CD4-positive, alpha-beta T cell treated with Interleukin-2 at 100 ng/mL for 4 hours (primary cell): ENCODE measurements at places on chromosomes 3 and 15.
A peak's percentile ranks its signal among the peaks of the same experiment; 100 is the strongest.

- DNase-seq = no peak
Observed at GRCh38 chr15:27248251-27248650, 277.3 kb downstream of the GABRG3 start.

DNA sequence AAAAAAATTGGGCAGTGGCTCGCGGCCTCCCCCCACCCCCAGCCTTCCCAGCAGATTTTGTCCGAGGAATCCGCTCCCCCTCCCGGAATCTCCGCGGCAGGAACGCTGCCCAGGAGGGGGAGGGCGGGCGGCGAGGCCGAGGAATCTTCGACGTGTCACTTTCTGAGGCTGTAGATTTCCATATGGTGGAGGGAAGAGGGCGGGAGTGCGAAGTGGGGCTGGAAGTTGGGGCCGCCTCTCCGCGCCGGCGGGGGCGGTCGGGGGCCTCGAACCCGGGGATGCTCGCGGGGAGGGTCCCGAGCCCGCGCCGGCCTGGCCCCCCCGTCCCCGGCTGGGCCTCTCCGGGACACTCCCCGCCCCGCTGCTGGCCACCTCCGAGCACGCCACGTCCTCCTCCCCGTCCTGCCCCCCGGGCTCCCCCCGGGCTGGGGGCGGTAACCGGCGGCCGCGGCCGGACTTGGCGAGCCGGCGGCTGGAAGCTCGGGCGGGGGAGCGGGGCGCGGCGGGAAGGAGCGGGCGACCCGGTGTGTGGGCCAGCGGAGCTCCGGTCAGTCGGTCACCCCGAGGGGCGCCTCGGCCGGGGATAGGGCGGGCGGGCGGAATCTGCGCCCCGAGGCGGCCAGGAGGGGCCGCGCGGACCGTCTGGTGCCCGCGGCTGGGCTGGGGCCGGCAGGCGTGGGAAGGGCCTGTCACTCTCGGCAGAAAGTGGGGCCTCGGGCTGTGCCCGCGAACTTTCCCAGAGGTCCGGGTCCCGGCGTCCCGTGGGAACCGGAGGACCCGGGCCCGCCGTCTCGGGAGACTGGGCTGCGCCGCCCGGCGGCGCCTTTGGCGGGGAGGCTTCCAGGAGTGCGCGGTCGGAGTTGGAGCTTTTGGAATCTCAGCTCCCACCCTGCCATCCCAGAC lies 951 bp downstream of the FNDC3B start:
- peak; percentile 16 for DNase-seq

- DNase-seq = no peak
Observed at GRCh38 chr3:80000022-80000421, 232.2 kb upstream of the ROBO1 start.

DNA sequence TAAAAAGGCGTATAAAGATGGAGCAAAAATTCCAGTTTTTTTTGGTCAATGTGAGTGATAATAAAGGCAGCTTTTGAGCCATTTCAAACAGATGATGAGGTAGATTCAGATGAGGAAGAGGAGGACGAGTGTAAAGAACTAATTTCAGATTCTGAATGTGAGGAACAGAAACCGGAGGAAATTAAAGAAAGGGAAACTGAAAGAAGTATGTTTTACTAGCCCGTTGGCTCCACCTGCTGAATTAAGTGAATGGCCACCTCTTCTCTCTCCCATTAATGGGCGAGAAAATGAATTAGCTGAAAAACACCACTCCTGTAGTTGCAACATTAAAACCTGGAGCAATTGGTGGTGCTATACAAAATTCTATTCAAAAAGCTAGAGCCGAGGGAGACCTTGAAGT lies 55.4 kb downstream of the CYP19A1 start:
- no peak for DNase-seq

DNA sequence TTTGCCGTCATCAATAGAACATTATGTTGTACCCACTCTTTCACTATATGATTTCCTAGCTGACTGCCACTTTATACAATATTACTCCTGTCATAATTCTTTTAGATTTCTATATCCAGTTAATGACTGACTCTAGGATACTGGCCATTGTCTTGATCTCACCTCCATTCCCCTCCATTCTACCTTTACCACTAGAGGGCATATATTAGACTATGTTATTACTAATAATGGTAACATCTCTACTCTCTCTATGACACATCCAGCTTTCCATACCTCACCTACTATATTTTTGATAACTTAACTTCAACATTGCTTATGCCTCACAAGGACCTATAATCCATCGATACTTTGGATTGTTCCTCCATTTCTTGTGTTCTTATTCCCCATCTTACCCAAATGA lies 31.4 kb upstream of the POU1F1 start:
- no peak for DNase-seq

DNA sequence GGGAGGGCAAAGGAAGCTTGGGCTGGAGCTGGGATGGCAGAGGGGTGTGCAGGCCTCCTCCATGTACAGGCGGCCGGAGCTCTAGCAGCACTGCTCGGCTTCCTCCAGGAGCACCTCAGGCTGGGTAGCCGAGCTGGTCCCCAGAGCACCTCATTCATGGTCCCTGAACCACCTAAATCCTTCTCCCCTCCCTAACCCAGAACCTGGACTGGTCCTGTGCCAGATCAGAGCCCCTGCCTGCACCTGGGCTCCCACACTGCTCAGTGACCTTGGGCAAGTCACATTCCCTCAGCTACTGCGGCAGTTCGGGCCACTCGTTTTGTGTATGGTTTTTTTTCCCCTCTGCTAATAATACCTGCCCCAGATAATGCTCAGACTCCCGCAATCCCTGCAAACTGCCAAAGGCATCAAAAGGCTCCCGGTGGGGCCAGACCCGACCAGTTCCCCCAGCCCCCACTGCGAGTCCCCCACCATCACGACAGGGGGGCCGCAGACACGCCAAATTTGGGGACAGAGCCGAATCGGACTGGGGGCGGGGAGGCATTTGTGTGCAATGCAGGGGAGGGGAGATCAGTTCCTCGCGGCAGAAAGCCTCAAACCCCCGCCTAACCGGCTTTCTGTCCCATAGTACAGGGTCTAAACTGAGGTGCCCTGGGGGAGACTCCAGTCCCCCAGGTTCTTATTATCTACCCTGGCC lies 1.3 kb downstream of the SEMA7A start:
- no peak for DNase-seq
